Muscle of arm (tissue), 14 donors: ENCODE measurements at places on chromosomes 5 and 9. TPM values are rescaled to one million over a fixed set of nuclear protein-coding genes. Genes with fewer than 3 reads are reported as not detected.
A peak's percentile ranks its signal among the peaks of the same experiment; 100 is the strongest.

- DNase-seq, result no peak
Measured at GRCh38 chr5:171644536-171644935, 141.1 kb upstream of the SMIM23 start.

- DNase-seq, result no peak
Measured at GRCh38 chr5:150139334-150139733, 16.3 kb downstream of the PDGFRB start.

- no peak for DNase-seq
Measured at GRCh38 chr5:176732306-176732705, 78.1 kb upstream of the UNC5A start.

- DNase-seq, result peak; percentile 25
Measured at GRCh38 chr5:103800741-103801495, 238.3 kb upstream of the NUDT12 start.

Gene LCN2
- polyA plus RNA-seq, result not detected

- DNase-seq, result no peak
Measured at GRCh38 chr5:52838326-52839015, 50.8 kb downstream of the ITGA1 start.

- no peak for DNase-seq
Measured at GRCh38 chr5:110460837-110461236, 265.6 kb downstream of the TMEM232 start.
